Type B pancreatic cell (in vitro differentiated cells): ENCODE measurements at places on chromosomes 2 and 18.
A peak's percentile ranks its signal among the peaks of the same experiment; 100 is the strongest.

GRCh38 chr2:26193578-26194231, 20.8 kb downstream of the GAREM2 start:
- DNase-seq: no peak

DNA sequence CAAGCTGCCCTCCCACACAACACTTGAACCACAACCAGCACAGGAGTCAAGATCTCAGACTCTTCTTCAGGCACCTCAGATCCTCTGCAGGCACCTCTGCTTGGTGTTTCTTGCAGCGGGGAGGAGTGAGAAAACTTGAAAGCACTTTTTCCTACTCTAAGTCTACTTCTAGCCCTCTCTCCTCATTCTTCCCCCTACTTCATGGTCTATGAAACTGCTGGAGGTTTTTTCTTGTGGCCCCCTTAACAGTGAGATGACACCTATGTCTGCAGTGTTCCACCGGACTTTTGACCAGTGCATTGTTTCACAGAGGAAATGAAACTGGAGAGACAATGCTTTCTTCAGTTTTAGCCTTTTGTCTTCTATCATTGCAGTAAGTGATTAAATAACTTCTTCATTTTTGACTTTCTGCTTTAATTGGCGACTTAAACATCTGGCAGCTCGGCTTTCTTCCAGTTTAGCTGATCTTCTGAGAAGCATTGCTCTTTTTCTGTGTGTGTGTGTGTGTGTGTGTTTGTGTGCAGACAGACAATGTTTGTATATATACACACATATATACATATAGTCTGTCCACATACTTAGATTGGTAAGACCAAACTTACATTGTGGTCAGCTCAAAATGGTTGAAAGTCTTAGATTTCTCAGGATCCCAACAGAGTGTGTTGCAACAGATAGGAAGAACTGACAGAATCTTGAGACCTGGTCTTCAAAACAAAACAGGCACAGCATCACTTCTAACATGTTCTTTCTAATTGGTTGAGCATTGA, 1474.0 kb upstream of the TMEFF2 start:
- DNase-seq: no peak

DNA sequence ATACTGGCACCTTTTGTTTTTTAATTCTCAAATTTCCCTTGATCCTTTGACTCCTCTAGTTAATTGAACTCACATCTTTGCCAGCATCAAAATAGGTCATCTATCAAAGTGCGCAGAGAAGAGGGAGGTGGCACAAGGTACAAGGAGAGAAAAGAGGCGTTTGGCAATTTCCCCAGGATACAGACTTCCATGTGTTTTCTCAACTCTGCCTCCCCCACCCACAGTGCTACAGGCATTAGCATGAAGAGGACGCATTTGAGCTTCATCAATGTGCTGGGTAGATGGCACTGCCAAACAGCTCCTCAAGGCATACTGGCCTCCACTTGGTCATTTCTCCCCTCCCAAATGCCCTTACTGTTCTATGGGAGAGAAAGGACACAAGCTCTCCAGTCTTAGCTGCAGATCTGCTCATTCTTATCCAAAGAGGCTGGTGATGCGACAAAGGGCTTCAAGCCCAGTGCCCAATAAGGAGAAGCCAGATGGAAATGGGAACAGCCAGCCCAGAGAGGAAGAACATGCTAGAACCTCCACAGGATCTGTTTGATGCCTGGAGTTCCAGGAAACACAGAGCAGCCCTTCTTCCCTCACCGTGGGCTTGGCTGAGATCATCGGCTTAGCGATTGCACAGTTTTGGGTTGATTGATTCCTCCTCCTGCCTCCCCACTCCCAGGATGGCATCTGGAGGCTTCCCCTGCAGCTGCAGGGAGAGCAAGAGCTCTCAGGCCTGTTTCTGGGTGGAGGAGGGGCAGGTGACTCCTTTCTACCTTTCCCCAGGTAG, 144.7 kb upstream of the SMAD2 start:
- DNase-seq: no peak

- DNase-seq: no peak
Measured at GRCh38 chr2:64408031-64408430, 45.9 kb upstream of the LGALSL start.

GRCh38 chr18:67428158-67428557, 88.4 kb downstream of the DSEL start:
- DNase-seq: no peak

GRCh38 chr2:105403241-105403782, 4.5 kb upstream of the FHL2 start:
- no peak for DNase-seq

GRCh38 chr18:22408059-22408458, 9.7 kb downstream of the CTAGE1 start:
- DNase-seq: no peak

DNA sequence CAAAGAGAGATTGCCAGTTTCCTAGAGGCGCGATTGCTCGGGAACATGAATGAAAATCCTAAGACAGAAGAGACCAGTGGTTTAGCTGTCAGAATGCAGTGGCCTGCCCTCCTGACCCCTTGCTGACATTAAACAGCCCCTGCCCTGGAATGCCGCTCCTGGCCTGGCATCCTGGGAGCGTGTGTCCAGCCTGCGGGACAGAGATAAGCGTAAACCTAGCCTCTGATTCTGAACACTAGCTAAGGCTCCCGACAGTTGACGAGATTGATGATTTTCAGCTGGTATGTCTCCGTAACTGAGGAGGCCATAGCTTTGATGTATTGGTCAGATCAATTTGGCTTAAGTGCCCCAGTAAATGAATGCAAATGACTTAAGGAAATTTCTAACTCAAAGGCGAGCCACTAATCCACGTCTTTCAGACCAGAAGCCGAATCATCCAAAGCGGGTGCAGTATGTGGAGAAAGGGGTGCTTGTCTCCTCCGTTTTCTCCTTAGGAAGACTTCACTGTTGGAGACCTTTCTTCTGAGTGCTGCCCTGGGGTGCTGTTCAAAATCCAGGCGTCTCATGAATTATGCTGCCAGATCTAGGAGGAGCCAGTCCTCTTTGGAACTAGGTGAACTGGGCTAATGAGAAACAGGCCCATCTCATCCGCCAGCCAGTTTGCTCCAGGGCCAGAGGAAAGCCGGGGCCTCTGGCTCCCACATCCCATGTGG, 142.5 kb upstream of the L3MBTL4 start:
- peak; percentile 76 for DNase-seq

DNA sequence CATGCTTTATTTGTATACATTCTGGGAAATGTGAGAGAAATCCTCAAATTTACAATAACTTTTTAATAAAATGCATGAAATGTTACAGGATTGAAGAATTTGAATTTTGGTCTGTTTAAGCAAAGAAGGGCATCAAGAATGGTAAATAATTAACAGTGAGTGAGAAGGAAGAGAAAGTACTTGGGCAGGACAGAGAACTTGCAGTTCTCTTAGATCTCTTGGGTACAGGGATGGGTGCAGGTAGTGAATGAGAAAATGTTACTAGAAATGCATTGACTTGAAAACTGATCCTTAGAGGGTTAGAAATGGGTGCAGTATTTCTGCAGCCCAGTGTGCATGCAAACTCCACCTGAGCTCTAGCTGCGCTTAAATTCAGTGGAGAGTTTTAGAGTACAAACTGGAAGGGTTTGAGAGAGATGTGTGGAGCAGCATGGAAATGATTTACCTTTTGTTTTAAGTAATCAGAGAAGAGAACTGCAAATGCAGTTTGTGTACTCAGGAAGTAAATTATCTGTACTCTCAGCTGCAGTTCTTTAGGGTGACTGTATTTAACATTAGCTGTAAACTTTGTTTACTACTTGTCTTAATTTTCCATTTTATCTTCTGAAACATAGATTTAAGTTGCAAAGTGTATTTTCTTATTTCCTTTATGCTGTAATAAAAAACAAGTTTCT, 51.0 kb upstream of the RAB27B start:
- DNase-seq: no peak

GRCh38 chr18:11146947-11147345, 2.4 kb downstream of the PIEZO2 start:
- no peak for DNase-seq

GRCh38 chr2:156903335-156903734, 354.2 kb upstream of the GALNT5 start:
- DNase-seq: no peak

GRCh38 chr2:83602753-83603152, 856.3 kb downstream of the SUCLG1 start:
- DNase-seq: no peak

GRCh38 chr18:3689091-3689490, 239.1 kb downstream of the TGIF1 start:
- DNase-seq: no peak
